Umbilical cord (tissue), 2 donors: ENCODE measurements at places on chromosomes 1 and 21.

GRCh38 chr1:230191079-230191804, 124.2 kb downstream of the GALNT2 start:
- DNase-seq: peak; percentile 80

GRCh38 chr1:71695821-71696220, 586.5 kb downstream of the NEGR1 start:
- DNase-seq: no peak

DNA sequence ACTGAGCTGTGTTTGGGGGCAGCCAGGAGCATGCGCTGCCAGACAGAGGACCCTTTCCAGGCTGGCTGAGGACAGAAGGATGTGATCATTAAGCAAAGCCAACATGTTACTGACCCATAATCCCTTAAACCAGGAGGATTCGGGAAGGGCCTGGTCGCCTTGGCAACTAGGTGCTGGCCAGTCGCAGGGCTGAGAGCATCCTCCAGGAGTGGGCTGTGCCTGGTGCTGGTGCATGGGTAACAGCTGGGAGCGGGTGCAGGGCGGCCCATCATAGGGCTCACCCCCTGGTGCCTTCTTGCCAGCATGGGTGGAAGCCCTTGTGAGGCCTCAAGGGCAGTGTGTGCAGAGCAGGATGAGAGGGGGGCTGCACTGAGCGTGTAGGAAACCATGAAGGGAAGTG, 17.2 kb downstream of the CDK18 start:
- DNase-seq: peak; percentile 55

DNA sequence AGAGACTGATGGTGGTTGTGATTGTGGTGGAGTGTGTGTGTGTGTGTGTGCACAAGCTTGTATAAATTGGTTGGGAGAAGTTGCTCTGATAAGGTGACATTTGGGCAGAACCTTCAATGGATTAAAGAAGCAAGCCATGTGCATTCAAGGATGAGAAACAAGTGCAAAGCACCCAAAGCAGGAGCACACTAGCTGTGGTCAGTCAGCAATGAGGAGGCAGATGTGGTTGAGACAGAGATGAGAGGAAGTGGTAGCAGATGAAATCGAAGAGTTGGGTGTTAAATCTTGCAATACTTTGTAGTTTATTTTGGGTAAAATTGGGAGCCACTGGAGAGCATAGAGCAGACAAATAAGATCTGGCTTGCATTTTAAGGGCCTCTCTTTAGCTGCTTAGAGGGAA, 4.4 kb upstream of the PGBD5 start:
- DNase-seq: no peak

- DNase-seq: no peak
These were observed 8.4 kb downstream of the SLC1A7 start for GRCh38 chr1:53134042-53134485.

DNA sequence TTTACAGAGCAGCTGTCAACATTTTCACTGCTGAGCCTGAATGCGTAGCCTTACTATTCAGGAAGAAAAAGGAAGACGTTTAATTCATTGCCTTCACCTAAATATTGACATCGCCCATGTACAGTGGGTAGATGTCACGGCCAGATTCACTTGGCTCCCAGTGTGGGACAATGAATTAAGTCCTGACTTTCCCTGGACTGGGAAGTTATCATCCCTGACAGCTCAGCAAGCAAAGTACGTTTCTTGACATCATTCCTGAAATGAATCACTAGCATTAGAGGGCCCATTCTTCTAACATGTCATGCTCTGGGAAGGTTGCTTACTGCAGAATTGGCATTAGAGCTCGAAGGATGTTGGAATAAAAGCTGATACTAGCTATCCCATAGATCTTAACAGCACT, 37.8 kb downstream of the LRRC53 start:
- DNase-seq: no peak

DNA sequence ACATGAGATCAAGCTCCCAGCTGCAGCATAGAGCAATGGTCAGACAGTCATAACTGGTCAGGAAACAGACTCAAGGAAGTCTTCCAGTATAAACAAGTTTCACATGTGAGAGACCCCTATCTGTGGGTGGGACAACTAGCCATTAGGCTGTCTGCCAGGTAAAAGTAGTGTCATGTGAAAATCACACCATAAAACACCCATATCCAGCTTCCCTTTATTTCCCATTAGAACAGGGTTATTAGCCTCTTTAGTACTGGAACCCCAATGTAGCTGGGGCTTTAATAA, 426.7 kb downstream of the KCNT2 start:
- DNase-seq: no peak

DNA sequence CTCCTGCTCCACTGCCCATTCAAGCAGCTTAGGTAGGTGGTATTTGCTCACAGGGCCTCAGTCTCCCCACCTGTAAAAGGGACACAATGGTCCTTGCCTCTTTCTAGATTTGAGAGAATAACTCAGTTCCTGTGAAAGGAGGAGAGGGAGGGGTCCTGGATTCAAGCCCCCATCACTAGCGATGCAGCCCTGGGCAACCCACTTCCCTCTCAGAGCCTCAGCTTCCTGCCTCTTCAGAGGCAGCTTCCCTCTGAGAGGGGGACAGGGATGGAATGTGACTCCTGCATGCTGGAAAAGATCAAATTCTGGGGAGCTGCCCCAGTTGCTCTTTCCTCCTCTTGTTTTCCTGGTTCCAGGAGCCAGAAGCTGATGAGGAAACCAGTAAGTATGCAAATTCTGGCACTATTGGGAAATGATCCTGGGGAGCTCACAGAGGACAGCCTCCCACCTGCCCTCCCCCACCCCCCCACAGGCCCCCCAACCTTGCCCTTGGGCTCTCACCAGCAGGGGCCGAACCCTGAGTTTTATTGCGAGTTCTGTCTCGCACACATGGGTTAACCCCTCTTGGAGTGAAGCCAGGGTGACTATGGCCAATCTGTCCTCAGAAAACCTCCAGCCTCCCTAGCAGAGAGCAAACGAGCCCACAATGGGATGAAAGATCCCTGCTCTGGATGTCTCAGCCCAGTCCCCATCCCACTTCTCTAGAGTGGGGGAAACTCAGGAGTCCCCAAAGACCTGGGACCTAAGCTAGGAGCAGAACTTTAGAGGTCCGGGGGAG, 11.7 kb downstream of the ZC3H12A start:
- no peak for DNase-seq

DNA sequence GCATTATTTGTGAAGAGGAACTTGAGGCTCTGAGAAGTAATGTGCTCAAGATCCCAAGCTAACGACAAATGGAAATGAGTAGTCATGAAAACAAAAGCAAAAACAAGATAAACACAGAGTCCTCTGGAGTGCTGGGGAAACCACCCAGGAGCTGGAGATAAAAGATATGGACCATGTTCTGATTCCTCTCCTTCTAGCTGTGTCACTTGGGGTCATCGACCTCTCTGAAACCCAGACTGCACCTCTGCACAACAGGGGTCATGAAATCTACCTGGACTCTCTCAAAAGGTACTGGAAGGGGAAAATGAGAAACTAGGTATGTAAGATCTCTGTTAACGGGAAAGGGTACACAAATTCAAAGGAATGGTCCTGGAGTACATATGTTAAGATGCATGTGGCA, 6.5 kb downstream of the PGLYRP4 start:
- no peak for DNase-seq

DNA sequence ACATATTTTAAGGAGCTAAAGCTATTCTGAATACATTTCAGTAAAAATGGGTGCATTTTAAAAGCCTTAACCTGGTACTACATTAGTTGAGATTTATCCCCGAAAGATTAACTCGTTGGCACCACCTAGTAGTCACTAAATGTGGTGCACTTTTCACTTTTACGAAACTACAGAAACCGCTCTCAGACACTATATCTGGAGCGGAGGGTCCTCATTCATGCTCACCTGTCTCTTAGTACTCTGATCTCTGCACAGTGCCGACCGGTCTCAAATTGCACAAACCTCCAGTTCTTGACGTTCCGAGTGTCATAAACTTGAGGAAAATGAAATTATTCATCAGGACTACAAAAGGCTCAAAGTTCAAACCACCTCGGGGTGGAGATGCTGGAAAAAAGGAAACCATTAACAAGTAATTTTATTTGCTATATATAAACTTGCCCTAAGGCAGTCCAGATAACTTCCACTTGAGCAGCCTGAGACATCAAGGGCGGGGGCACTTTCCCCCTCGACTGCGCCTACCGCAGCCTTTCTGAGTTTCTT, 722 bp downstream of the LZIC start:
- DNase-seq: peak; percentile 56

- no peak for DNase-seq
These were observed 112.2 kb upstream of the MROH9 start for GRCh38 chr1:170823120-170823519.

DNA sequence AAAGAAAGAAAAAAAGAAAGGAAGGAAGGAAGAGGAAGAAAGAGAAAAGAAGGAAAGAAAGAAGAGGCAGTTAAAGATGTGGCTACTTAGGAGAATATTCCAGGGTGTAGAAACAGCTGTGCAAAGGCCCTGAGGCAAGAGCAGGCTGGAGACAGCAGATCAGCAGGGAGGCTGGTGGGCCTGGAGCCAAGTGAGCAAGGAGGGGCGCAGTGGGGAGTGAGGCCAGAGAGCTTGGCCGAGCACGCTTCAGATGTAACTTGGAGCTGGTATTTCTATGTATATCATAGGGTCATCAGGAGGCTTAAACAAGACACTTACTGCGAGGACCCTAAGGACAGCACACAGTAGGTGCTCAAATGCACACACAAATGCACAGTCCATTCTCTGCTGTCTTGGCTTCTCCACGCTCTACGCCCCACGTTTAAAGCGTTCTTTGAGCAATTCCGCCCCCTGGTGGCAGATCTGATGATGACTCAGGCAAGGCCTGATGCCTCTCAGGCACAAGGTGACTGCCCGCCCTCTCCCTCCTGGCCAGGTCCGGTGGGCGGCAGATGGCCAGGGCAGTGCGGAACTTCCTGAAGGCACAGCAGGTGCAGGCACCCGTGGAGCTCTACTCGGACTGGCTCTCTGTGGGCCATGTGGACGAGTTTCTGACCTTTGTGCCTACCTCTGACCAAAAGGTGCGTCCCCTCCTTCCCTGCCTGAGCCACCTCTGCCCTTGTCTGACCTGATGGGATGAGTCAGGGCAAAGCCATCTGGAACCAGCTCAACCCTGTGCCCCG, 11.9 kb upstream of the PADI3 start:
- DNase-seq: peak; percentile 87

DNA sequence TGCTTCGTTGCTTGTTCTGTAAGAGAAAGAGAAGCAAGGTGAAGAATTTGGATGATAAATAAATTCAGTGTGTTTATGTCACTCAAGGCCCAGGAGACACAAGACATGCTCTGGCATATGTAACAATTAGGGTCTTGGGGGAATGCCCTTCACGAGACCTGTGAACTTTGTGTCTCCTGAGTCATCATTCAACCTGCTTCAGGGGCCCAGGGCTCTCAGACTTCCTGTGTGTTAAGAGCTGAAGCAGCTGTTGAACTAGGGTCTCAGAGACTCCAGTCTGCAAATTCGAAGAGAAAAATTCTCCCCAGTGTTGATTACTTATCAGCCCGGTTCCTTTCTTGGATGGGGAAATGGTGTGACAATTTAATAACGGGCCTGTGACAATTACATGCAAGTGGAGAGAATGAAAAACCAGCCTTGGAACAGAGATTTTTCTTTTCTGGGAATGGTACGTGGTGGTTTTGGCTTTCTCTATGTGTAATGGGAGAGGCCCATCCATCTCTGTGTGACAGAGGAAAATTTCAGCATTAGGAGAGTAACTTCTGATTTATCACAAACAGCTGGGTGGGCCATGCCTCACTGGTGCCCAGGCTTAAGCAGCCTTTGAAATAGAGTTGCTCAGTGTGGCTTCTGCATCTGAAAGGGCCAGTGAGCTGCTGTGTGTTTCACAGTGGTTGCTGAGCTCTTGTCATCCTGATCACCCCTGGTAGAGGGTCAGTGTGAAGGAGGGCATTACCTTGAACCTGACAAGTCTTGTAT, 22.4 kb downstream of the HUNK start:
- DNase-seq: no peak

DNA sequence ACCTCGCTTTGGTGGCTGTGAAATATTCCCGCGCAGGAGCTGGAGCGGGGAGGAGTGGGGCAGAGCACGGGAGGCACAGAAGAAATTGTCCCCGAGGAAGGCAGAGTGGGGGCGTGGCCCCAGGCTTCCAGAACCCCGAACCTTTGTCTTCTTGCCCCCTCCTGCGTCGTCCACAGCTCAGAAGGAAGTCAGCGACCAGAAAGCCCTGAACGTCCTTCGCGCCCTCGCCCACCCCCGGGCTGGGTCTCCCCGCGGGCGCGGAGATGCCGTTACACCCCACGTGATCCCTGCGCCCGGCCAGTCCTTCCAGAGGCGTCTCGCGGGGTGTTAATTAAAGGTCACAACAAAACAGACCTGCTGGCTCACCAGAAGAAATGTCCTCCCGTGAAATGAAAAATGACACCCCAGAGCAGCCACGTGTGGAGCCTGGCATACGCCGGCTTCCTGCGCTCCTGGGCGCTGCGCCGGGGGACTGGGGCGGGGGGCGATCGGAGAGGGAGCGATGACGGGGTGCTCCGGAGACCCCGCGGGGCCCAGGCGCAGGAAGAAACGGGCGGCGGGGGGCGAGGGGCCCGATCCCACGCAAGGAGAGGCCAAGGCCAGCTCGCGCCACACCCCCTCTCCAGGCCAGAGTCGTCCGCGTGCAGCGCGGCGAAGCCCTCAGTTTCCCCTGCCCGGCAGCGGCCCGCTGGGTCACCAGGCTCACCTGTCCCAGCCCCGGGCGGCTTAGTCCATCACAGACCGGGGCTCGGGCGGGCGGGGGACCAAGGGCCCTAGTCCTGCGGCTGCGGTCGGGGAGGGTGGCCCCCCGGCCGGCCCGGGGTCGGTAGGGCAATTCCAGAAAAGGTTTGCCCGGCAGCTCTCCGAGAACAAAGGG, 995 bp upstream of the KIF26B start:
- DNase-seq: peak; percentile 44

DNA sequence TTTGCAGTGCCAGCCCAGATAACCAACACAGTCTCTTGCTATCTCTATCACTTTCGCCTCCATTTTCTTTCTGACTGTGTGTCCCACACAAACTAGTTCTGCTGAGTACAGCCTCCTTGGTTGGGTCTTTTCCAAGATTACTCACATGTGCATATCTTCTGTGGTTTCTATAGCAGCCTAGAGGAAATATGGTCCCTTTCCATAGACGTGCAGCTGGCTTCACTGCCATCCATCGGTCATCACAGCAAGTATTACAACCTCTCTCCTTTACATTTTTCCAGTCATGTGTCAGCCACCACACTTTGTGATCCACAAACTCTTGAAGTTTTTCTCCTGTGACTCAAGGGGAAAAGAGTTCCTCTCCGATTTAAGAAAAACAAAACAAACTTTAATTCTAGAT, 893.4 kb upstream of the ADGRL4 start:
- DNase-seq: no peak

DNA sequence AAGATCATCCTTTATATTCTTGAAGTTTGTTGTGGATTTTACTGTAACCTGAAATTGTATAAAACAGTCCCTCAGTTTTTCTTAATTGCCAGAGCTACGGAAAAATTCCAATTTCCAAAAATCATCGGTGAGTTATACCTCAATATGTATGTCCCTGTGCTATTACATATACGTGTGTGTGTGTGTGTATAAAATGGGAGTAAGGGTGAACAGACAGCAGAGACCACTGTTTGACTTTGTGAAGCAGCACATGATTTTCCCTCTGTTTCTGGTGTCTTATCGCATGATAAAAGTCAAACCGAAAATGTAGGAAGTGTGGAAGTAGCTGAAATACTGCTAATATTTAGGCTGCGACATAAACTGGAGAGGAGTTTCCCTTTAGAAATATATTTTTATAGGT, 1.2 kb downstream of the OR2T1 start:
- DNase-seq: no peak
